ENCODE measurements at places on chromosomes 4 and X.
A peak's percentile ranks its signal among the peaks of the same experiment; 100 is the strongest.

- no peak for DNase-seq
These were observed at the start of gene PLAC1 for GRCh38 chrX:134658002-134658759. Gene PLAC1 (minus strand): TSS chrX:134658471. CDS start chrX:134566682, 91,789 bp downstream.

DNA sequence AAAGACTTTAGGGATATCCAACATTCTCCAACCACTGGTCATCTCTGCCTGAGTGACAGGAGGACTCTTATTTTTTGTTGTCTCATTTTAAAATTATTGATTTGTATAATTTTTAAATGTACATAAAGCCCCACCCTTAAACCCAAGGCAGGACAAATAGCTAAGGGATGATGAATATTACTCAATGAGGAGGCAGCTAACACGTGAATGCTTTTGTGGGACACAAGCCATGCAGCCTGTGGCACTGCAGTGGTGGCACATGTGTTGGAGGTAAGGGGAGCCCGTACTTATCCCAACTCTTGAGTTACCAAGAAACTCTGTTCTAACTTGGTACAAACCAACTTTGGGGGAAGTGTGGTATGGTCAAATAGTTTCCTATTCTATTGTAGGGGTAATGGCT lies 19.5 kb downstream of the MID1IP1 start:
- no peak for DNase-seq

DNA sequence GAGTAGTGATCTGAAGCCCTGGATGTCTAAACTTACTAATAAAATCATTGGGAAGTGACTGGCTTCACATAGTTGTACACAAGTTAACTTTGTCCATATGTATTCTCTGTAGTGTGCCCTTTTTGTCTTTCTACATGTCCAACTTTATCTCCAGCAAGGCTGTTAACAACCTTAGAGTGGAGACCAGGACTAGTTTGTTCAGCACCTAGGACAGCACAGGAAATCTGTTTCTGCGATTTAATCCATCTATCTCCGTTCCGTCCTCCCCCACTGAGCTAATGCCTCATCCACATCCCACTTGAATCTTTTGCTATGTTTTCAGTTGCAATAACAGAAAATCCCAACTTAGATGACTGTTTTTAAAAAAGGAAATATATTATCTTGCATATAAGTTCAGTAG lies 3.4 kb upstream of the ARR3 start:
- no peak for DNase-seq

DNA sequence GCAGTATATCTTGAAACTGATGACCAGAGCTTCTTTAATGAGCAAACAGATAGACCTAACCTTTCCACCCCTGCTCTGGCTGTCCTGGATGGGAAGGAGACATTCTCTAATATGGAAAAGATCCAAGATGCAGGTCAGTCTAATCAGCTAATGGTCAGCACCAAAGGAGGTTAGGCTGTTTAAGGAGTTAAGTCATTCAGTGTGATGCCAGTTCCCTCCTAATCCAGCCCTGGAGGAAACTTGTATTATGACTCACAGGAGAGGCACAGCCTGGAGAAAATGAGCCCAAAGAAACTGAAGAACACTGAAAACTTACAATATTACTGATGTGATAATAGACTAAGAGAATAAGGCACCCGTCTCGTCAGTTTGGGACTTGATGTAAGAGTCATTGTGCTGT lies 323.0 kb downstream of the HNRNPD start:
- DNase-seq, result peak; percentile 78
